ENCODE measurements at places on chromosomes 13 and 19. TPM values are rescaled to one million over a fixed set of nuclear protein-coding genes. Genes with fewer than 3 reads are reported as not detected.

Gene GPR12
- total RNA-seq, result not detected

Gene ZNF829
- 9.8 TPM for total RNA-seq

Gene MLNR
- total RNA-seq, result not detected

Gene FGF22
- not detected for total RNA-seq

Gene NR2F6
- total RNA-seq, result 19.9 TPM

Gene KATNAL1
- 56.4 TPM for total RNA-seq

Gene LPAR2
- 4.1 TPM for total RNA-seq

Gene CEACAM20
- not detected for total RNA-seq

Gene SBK3
- total RNA-seq, result not detected

Gene ABHD8
- 6.8 TPM for total RNA-seq

Gene ZNF880
- 50.1 TPM for total RNA-seq

Gene TEAD2
- 21.1 TPM for total RNA-seq

Gene STOML3
- not detected for total RNA-seq

Gene ZNF329
- 19.6 TPM for total RNA-seq

Gene CYP2A6
- not detected for total RNA-seq

Gene HPN
- total RNA-seq, result not detected

- DNase-seq, result no peak
Measured at GRCh38 chr13:97371486-97372109, 62.4 kb upstream of the RAP2A start.

GRCh38 chr13:23799945-23800344 is 89.3 kb downstream of the MIPEP start:
- DNase-seq, result no peak

DNA sequence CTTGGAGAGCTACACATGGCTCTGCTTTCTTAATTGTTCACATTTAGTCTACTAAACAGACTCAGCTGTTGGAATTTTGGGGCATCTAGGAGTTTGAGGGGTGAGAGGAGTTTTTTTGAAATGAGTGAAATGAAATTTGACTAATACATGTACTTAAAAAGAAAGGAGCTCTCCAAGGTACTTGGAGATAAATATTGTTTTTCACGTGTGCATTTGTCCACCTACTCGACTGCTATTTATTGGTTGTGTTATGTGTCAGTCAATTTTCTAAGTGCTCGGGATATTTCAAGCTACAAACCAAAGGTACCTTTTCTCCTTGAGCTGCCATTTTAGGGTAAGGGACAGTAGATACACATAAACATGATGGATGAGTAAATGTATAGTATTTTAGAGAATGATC is 697.0 kb downstream of the LIG4 start:
- no peak for DNase-seq

GRCh38 chr19:31784671-31785101 is 435.4 kb upstream of the TSHZ3 start:
- no peak for DNase-seq

DNA sequence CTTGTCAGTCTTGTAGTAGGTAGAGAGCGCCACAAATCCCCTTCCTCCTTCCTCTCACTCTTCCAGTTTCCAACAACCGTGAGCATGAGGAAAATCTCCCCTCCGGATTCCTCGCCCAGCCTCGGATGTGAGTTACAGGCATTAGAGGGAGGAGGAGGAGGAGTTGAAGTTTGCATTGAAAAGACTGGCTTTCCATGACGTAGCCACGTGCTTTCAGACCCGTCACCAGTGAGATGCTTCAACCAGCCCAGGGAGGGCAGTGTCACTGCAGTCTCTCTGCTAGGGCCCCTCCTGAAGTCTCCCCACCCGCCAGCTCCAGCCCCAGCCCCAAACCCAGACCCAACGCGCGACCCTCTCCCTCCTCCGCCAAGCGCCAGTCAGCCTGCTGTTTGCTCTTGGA is 442 bp upstream of the FGF14 start:
- no peak for DNase-seq

- DNase-seq, result no peak
Measured at GRCh38 chr13:51229101-51229719, 7.0 kb downstream of the FAM124A start.

DNA sequence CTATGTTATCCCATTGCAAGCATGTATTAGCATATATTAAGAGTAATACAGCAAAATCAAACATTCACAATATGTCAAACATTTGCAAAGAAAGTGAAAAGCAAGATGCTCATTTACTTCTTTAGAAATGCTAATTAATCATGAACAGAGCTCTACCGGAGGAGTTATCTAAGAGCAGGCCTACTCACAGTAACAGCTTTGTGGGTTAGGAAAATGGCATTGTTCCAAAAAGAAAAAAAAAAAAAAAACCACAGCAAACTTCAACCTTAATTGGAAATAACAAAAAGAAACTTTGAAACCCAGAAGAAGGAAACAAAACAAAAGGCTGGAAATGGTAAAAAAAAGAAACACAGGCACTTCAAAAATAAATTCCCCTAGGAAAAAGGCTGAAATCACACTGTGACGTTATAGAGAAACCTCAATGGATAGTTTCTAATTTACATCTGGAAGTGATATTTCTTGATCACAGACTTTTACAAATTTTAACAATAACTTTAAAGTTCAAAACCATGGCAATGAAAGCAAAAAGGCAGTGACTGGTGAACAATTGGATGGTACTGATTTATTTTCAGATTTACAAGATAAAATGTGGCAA is 1236.8 kb upstream of the SPRY2 start:
- no peak for DNase-seq

- no peak for DNase-seq
Measured at GRCh38 chr13:56168581-56168980, 972.1 kb upstream of the PRR20A start.

GRCh38 chr13:20799726-20800416 is 26.1 kb upstream of the EEF1AKMT1 start:
- no peak for DNase-seq

GRCh38 chr19:47176071-47176626 is 45.5 kb downstream of the SAE1 start:
- no peak for DNase-seq

- no peak for DNase-seq
Measured at GRCh38 chr13:48504606-48505005, 28.3 kb downstream of the RCBTB2 start.

DNA sequence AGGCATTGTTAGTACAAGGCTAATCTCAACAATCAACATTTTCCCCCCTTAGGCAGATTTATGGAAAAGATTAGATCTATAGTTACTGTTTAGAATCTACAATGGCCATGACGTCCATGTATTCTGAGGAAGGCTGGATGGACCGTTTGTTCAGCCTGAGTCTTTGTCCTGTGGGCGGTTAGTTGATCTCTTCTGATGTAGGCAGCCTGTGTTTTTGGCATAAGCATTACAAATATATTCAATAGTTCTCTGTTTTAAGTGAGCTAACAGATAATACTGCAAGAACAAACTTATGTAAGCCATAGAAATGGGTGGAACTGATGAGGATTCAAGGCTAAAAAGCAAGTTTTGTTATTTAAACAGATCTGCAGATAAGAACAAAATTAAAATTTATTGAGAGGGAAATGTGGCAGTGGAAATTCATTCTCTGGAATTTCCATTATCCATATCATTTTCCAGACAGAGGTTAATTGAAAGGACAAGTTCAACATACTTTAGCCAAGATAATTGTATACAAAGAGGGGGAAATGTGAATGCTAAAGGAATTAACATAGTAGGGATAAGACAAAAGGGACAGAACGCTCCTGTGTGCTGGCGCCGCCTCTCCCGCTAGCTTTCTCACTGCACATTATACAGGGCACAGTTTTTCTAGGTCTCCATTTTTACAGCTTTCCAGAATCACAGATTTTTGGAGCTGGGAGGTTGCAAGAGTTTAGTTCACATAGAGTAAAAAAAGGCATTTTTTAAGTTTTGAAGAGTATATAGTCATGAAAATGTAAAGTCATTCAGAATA is 48.6 kb downstream of the FAM124A start:
- no peak for DNase-seq

GRCh38 chr13:61255040-61255796 is 160.4 kb downstream of the PCDH20 start:
- no peak for DNase-seq

DNA sequence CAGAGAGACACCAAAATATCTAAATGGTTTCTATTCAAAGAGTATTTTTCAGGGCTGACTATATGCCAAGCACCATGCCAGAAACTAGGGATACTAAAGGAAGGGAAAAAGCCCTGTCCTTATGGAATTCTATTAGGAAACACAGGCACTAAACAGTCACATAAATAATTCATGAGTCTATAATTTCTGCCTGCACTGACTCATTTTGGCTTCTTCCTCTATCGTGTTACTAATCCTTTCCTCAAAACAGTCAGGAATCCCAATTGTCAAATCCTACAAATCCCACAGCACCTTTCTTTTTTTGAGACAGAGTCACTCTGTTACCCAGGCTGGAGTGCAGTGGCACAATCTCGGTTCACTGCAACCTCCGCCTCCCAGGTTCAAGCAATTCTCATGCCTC is 29.2 kb downstream of the XPO4 start:
- no peak for DNase-seq

- no peak for DNase-seq
Measured at GRCh38 chr13:71089056-71089455, 777.9 kb downstream of the DACH1 start.
